ENCODE measurements at places on chromosomes 2 and 18. TPM values are rescaled to one million over a fixed set of nuclear protein-coding genes. Genes with fewer than 3 reads are reported as not detected.

- DNase-seq = no peak
Observed at GRCh38 chr2:204869132-204869823, 324.0 kb downstream of the PARD3B start.

The GALNT13 gene
- under 0.01 TPM for total RNA-seq

GRCh38 chr2:33340280-33340679 is 136.2 kb upstream of the RASGRP3 start:
- no peak for DNase-seq

- no peak for DNase-seq
Observed at GRCh38 chr2:128347701-128348539, 29.3 kb upstream of the HS6ST1 start.

The GULP1 gene
- under 0.01 TPM for total RNA-seq

DNA sequence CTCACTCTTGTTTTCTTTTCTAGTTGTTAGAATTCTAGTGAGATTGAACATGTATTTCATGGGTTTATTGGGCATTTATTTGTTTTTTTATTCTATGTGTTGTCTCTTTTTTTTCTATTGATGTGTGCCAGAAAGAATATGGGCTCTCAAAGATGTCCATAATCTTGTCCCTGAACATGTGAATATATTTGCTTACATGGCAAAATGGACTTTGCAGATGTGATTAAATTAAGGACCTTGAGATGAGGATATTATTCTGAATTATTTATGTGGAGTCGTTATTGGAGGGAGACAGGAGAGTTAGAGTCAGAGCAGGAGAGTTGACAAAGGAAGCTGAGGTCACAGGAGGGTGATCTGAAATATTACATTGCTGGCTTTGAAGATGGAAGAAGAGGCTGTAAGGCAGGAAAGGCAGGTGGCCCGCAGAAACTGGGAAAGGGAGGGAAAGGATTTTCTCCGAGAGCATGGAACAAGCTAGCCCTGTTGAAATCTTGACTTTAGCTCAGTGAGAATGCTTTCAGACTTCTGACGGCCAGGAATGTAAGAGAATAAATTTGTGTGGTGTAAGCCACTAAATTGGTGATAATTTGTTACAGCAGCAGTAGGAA is 82.8 kb downstream of the NABP1 start:
- no peak for DNase-seq
